Thymus (tissue), 14 donors: ENCODE measurements at places on chromosomes 4 and X.

- DNase-seq, result no peak
These were observed 58.5 kb downstream of the PRPS1 start for GRCh38 chrX:107686792-107687191.

- DNase-seq, result no peak
These were observed 27.2 kb upstream of the SMARCA5 start for GRCh38 chr4:143486314-143486713.

- no peak for DNase-seq
These were observed 7.5 kb downstream of the ZNF41 start for GRCh38 chrX:47475476-47475875.

GRCh38 chr4:38387819-38388218 is 276.2 kb upstream of the KLF3 start:
- no peak for DNase-seq

GRCh38 chr4:147794787-147795413 is 63.0 kb downstream of the ARHGAP10 start:
- DNase-seq, result no peak

DNA sequence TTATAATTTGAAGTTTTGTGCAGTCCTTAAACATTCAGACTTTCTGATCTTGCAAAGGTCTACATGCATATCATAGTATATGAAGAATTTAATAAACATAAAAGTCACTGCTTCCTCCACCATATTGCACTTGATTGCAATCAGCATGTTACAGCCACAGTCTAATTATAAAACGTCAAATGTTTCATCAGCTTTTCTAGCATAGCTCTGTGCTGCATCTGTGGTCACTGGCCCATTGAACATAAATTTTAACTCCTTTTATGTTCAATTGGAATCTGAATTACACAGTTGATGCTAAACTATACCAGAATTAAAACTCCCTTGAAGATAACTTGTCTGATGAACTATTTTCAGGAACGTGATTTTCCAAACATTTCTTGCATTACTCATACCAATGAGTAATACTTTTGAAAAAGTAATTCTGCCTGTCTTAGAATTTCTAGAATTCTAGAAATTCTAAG is 329.1 kb downstream of the GALNTL6 start:
- DNase-seq, result no peak

DNA sequence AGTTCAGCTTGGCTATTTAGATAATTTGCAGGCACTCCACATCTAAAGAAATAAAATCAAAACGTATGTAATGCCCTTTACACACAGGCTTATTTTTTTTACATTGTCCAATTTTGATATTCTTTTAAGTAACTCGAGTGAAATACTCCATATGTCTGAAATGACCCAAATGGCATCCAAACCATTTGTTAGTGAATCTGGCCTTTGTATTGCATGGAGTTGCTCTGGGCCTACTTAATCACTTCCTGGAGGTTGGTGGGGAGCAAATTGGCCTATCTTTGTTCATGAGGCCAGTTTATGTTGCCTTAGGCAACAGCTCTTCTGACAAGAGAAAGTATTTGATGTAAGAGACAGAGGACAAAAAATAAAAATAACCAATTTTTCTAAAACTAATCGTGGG is 47.6 kb upstream of the TMEM131L start:
- no peak for DNase-seq

DNA sequence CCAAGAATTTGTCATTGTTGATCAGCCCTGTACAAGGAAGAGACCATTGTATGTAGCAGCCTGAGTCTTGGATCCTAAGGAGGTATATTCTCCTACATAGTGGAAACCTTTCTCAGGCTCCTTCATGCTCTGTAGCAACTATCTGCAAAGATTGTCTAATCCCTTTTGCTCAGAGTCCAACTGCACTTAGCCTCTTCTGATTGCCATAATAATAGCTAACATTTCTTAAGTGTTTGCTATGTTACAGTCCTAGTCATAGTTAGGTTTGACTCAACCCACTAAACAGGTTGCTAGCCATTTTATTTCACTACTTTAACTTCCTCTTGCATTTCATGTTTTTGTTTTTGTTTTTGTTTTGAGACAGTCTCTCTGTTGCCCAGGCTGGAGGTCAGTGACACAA is 50.8 kb upstream of the SLC16A2 start:
- DNase-seq, result no peak

GRCh38 chr4:87087015-87087414 is 133.4 kb downstream of the KLHL8 start:
- DNase-seq, result no peak

DNA sequence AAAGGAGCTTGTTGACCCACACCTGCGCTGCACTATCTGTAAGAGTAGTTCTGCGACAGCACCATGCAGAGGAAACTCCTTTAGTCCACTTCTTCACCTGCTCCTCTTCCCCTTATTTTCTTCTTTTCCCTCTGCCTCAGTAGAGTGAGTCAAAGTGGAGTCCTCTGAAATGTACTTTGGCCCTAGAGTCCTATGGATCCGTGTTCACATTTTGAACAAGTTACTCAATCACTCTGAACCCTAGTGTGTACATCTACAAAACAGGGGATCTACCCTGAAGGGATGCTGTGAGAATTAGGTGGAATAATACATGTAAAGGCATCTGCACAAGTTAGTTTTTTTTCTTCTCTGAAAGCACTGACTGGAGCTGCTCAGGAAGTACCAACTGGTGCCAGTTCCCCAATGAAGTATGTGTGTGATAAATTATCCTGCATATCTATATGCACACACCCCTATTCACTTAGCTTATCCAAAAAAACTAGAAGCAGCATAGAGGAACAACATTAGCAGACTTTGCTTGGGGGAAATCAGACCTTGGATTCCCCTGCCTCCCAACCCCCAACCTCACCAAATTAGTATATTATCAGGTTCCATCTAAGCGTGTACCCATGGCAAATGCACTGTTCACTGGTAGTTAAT is 118.5 kb upstream of the FAM9C start:
- DNase-seq, result no peak

DNA sequence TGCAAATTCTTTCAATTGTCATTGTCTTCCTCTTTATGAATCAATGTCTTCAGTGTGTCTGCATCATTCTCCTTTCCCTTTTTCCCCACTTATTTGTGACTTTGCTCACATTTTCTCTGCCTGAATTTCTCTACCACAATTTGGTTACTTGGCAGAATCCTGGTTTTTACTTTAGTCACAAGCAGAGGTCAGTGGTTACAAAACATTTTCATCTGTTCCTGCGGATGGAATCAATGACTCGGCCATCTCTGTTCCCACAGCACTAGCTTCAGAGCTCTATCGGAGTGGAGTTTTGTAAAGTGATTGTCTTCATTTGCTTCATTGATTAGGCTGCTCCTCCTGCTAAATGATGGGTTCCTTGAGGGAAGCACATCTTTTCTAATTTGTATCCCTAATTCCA is 501.3 kb upstream of the AADAT start:
- no peak for DNase-seq

DNA sequence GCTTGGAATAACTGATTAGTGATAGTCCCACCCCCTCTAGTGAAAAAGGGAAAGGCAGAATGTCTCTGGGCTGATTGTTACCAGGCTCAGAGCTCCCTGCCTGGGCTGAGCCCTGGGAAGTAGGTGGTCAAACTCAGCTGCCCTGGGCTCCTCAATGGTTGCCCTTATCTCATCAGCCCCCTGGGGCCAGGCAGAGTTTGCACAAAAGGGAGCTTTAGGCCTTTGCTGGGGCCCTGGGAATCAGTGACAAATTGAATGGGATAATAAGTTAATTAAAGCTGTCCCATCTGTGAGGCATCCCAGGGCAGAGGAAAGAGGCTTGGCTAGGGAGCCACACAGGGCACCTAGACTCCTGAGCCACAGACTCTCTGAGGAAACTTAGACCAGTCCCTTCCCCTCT is 89.0 kb downstream of the EFNB1 start:
- no peak for DNase-seq

GRCh38 chr4:148007314-148007760 is 275.4 kb downstream of the ARHGAP10 start:
- no peak for DNase-seq

DNA sequence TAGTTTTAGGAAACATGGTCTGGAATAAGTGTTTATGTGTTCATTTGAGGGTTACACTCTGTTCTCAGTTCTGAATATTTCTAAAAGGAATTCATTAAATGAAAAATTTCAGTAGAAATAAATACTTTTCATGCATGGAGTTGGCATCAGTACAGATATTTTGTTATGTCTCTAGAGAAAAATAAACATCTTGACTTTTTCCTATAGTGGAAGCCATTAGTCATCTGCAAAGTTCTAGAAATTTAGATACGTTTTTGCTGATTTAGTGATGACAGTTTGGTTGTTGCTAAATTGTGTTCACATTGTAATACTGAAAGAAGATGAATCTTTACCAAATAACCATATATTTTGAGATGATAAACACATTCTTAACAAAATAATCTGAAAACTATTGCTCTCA is 268.2 kb upstream of the TEX13A start:
- DNase-seq, result no peak

- DNase-seq, result no peak
These were observed 23.1 kb upstream of the CAMK2D start for GRCh38 chr4:113784497-113785250.

GRCh38 chr4:17058916-17059741 is 160.7 kb upstream of the LDB2 start:
- no peak for DNase-seq

GRCh38 chrX:133530960-133531359 is 115.7 kb upstream of the GPC4 start:
- no peak for DNase-seq
